Activated effector memory CD4-positive, alpha-beta T cell treated with anti-CD3 and anti-CD28 coated beads, Interleukin-2, amount 50 U/mL, for 16 hours (primary cell): ENCODE measurements at places on chromosomes 16 and 17.
A peak's percentile ranks its signal among the peaks of the same experiment; 100 is the strongest.

DNA sequence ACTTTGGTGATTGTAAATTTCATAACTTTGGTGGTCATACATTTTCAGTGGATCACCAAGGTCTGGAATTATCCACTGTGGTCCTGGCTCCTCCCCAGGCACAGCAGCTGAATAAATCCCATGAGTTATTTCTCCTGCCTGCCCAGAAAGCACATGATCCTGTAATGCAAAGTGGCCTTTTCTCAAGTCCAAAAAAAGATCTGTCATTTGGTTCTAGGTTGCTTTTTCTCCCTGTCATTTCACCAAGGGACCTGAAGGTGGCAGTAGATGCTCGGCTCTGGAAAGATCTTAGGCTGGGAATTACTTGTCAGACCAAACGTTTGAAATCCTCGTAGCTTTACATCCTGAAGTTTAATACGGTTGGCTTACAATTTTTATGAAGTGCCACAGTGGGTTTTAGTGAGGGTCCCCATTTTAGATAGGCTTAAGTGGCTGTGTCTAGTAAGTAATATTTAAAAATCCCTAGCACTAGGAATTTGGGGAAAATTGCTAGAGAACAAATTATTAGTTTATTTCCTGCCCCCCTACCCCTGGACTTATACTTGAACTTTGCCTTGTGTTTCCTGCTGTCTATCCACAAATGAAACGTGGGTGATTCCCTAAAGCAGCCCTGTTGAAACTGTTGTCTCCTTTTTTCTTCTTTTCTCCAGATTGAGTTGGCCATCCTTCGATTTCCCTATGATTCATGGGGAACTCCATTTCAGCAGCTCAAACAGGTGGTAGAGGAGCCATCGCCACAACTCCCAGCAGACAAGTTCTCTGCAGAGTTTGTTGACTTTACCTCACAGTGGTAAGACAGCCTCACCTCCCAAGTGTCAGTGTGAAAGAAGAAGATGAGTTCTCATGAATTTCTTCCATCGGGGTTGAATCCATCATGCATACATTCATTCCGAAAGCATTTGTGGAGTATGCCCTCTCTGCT is 111.7 kb downstream of the MAP2K6 start:
- no peak for DNase-seq

GRCh38 chr17:4086041-4086483 is 56.8 kb downstream of the ZZEF1 start:
- DNase-seq: peak; percentile 64

GRCh38 chr17:49557312-49558024 is 18.2 kb upstream of the NXPH3 start:
- peak; percentile 71 for DNase-seq

DNA sequence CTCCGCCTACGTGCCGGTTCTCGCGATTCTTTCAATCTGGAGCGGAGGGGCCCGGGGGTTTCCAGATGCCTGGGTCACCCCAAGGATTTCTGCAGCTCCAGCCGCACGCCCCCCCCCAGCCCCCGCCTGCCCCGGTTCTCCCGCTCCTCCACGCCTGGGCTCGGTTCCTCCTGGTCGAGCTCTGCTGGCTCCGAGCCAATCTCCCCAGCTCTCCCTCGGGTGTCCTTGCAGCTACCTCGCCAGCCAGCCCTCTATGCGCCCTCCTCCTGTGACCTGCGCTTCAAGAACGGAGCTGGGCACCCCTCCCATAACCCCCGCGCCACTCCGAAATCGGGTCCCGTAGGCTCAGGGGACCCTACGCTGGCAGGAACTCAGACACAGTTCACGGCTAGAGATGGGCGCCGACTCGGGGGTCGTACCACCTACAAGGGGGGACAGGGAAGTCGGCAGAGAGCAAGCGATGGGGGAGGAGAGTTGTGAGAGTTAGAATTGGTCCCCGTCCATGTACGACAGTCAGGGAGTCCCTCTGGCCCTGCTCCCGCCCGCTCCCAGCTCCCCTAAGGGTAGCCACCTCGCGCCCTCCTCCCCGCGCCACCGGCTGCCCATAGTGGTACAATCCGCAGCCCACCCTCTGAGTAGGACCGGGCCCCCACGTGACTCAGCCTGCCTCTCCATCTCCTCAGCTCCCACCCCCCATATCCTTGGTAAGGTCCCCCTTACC is 961 bp downstream of the FGF11 start:
- peak; percentile 71 for DNase-seq

GRCh38 chr17:27540318-27541101 is 84.3 kb downstream of the KSR1 start:
- no peak for DNase-seq
